ENCODE measurements at places on chromosomes 2 and 18.

DNA sequence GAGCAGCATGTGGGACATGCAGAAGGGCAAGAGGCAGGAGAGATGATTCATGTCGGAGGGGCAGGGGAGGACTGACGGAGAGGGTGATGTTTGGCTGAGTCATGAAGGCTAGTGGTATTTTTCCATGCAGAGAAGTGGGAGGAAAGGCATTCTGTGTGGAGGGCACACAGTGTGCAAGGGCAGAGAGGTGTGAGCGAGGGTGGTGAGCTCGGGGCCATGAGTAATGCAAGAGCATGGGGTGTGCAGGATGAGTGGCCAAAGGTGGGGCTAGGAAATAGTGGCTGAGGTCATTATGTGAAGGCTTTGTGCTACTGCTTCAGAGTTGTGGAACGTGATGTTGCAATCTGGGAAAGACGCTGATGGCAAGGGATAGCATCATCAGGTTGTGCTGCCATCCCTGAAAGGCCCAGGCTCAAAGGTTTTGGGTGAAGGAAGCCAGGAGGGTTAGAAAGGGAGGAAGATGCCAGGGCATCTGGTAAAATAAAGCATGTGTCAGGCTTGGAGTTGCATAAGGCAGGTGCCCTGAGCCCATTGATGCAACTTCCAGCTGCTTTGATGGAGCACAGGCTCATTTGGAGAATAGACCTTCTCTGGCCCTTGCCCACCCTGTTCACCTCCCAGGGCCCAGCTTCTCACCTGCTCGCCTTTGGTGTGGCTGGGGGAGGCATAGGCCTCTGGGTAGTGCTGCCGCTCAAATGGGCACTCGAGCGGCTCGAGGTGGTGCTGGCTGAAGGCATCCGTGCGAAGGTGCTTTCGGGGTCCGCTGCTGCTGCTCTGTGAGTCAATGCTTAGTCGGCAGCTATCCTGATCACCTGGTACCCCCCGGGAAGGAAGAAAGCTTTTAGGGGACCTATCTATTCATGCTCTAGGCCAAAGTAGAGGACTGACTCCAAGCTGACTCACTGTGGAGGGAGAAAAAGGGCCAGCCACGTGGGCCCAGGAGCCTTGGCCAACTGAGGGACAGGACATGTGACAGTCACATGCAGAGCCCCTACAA lies 37.5 kb downstream of the PAX8 start:
- peak; percentile 97 for DNase-seq

DNA sequence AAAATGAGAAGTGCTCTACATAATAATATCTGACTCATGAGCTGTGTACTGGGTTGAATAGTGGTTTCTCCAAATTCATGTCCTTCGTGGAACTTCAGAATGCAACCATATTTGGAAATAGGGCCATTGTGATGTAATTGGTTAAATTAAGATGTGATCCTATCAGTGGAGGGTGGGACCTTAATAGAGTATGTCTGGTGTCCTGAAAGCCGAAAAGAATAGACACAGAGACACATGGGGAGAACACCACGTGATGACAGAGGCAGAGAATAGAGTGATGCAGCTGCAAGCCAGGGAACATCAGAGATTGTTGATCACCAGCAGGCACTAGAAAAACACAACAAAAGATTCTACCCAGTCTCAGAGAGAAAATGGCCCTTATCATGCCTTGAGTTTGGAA lies 310.1 kb downstream of the EXOC6B start:
- peak; percentile 33 for DNase-seq

DNA sequence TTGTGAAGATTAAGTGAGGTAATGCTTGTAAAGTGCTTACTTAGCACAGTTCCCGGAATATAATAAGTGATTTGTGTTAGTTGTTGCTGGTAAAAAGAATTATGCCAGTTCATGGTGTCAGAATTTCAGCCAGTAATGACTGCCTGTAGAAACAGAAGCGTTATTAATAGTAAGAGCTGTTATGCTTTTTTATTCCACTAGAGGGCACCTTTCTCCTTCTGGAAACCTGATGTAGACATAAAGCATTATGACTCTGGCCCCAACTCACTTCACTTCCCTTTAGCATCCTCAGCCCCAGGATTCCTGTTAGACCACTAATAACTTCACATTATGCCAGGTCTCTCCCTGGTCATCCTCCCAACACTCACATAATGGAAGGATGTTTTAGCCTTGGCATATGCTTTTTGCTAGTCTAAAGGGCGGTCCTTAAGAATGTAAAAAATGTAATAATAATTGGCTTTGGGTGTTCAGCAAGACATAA lies 34.9 kb downstream of the C18orf54 start:
- DNase-seq = peak; percentile 77

GRCh38 chr2:15436195-15436594 lies 124.9 kb downstream of the NBAS start:
- no peak for DNase-seq

DNA sequence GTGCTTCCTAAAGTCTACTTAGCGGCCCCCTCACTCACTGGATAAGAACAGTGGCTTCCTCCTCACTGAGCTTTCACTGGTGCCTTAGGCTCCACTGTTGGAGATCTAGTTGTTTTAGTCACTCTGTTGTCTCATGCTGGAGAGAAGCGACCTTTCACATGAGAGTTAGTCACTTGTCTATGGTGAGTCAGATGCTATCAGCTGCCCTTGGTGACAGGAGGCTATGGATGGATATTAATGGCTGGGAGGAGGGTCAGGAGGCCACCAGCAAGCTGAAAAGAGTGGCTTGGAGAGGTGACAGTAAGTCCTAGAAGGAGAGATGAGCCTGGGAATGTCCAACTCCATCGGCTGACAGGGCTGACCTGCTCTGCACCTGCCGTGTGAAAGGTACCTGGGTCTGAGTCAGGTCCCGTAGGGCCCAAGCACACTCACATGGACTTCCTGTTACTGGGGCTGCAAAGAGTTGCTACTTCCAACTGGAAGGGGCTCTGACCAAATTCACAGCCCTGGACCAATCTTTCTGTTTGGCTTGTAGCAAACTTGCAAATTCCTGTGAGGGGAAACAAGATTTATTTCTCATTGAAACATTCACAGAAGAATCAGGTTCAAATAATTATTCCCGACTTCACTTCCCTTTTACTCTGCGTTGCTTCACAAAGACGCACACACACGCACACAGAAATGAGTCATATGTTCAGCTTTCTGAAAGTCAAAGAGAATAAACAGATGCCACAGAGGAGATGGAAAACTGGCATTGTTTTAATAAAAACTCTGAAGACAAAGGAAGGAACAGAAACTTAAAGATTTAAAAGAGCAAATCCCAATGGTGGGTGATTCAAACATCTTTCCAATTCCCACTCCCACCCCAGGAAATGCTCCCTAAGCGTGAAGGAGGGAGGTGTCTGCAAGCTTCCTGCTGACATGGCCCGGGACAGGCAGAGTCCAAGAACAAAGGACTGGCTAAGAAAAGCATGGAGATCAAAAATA lies 203.5 kb upstream of the TWIST2 start:
- DNase-seq = peak; percentile 88

- no peak for DNase-seq
These were observed 43.8 kb upstream of the PEX13 start for GRCh38 chr2:60973705-60974104.

GRCh38 chr2:236380051-236380612 lies 115.9 kb upstream of the ASB18 start:
- no peak for DNase-seq

- no peak for DNase-seq
These were observed 70.0 kb downstream of the ACKR3 start for GRCh38 chr2:236639461-236640235.

DNA sequence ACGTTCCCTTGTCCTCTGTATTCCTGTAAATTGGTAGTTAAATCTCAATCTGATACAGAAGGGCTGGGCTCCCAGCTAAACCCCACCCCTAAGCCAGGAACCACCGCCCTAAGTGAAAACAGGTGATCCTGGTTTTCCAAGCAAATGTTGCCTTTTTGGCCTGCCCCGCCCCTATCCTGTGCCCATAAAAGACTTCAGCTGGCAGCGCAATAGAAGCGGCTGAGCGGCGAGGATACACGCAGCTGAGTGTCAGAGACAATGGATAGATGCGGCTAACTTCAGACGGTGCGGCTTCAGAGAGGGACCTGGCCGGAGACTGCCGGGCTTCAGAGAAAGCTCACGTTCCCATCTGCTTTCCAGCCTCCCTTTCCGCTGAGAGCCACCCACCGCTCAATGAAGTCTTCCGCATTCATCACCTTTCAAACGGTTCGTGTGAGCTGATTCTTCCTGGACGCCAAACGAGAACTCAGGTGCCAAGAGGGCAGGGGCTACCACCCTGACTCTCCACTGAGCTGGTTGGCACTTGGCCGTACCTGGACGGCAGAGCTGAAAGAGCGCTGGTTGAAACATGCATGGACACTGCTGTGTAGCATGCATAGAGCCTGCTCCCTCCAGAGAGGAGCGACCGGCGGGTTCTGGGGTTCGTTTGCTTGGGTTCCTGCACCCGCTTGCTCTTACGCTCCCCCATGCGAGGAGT lies 49.5 kb upstream of the POLE4 start:
- no peak for DNase-seq

DNA sequence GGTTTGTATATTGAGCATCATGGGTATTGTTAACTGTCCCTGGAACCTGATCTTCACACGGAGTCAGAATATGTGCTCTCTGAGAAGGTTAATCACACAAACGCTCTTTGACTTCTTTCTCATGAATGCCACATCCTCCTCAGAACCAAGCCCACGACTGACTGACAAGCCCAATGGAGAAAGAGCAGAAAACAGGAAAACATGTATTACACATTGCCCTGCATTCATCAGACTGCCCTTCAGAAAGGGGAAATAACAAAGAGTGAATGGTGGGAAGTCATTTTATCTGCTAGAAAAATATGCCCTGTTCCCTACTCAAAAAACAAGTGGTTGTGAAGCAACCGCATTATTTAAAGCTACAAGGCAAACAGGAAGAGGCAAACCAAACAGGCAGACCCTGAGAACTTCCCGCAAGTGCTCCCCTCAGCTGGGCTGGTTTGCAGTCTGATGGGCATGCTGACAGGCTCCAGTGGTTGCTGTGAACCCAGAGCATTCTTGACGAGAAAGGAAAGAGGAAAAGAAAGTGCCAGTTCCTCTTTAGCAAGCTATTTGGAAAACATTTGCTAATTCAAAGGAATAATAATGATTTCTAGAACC lies 172.9 kb upstream of the SETBP1 start:
- DNase-seq = no peak

DNA sequence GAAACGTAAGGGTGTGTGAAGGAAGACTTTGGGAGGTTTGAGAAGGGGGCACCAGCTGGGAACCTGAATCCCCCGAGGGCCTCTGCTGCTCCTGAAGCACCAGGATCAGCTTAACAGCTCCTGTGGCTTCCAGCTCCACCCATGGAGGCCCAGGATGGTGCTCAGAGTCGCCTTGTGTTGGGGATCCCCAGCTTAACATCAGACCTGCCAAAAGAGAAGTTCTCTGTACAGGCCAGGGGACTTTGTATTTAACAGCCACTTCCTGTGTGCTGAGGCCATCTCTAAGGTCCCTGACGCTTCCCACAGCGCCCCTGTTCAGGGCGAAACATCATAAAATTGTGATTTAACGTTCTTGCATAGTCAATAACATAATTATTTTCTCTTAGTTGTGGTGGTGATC lies 77.5 kb downstream of the NCK2 start:
- DNase-seq = no peak

GRCh38 chr18:23585007-23585871 lies 1.1 kb downstream of the NPC1 start:
- peak; percentile 24 for DNase-seq

Data from myocyte (in vitro differentiated cells).